Bronchial epithelial cell (primary cell): ENCODE measurements at places on chromosomes 6 and 20.

DNA sequence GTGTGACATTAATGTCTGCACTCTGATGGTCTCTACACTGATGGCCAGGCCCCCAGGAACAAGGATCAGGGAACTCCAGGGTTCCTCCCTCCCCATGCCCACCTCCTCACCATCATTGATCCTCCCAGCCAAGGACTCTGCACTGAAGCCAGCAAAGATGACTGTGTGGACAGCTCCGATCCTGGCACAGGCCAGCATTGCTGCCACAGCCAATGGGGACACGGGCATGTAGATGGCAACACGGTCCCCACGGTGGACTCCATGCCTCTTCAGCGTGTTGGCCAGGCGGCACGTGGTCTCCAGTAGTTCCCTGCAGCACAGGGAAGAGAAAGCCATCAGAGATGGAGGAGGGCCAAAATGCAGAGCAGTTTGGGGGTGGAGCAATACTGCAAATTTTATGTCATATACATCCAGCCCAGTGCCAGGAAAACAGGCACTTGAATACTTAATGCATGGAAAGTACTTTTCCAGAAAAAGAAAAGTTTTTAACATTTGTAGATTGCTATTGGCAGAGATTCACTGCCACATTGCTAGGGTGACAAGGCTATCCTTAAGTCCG is 27.2 kb downstream of the ACSS1 start:
- no peak for DNase-seq

DNA sequence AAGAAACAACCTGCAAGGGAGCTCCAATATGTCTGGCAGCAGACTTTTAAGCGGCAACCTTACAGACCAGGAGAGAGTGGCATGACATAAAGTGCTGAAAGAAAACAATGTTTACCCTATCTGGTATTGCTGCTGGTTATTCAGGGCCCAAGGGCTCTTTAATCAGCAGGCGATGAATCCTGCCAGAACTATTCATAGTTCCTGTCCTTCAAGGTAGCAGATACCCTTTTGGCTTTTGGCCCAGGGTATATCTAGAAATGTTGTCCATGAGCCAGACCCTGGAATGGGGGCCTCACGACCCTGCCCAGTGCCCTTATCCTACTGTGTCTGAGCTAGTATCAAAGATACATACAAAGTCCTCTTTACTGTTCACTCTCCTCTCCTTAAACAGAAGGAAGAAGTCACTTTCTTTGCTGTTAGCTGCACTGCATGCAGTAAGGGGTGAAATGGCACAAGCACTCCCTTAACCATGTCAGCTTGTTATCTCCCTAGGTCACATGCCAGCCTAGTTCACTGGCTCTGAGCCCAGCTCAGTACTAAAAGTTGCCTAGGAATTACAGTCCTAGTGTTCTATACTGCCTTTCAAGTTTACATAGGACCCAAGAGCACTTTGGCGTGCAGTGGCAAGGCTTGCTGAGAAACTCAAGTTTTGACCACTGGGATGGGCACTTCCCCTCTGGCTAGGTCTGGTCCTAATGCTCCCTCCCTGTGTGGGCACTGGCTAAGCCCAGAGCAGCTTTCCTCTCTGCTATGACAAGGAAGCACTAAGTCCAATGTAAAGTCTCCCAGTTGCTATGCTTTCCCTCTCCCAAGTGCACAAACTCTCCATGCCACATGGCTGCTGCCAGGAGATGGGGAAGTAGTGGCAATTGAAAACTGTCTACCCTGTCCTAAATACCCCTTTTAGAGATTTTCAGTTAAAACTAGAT is 122.0 kb downstream of the HTR1B start:
- DNase-seq: peak; percentile 11

- DNase-seq: no peak
Measured at GRCh38 chr20:41444821-41445220, 78.2 kb upstream of the EMILIN3 start.

- DNase-seq: peak; percentile 62
Measured at GRCh38 chr6:113936093-113936934, 34.6 kb downstream of the HDAC2 start.

DNA sequence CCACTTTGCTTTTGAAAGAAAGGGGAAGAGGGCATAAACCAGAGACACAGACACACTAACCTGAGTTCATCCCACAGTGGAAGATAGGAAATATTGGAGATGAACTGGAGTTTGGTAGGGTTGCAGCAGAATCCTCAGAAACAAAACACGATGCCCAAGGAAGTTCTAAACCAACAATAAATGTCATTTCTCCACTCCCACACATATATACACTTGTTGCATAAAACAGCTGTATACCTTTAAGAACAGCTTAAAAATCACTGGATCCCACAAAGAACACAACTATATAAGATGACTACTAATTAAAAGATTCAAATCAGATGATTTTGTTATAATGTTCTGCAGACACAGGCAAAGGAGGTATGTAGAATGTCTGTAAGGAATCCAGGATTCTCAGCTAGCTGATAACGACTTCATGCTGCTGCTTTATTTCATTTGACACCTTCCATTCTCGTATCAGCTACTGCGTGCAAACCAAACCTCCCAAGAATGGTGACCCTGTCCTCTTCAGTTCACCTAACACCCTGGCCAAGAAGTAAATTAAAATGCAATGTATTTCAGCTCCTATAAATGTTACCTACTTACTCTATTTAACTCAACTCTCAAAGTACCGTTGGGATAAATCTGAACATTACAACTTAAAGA is 14.3 kb downstream of the KIF13A start:
- DNase-seq: no peak

DNA sequence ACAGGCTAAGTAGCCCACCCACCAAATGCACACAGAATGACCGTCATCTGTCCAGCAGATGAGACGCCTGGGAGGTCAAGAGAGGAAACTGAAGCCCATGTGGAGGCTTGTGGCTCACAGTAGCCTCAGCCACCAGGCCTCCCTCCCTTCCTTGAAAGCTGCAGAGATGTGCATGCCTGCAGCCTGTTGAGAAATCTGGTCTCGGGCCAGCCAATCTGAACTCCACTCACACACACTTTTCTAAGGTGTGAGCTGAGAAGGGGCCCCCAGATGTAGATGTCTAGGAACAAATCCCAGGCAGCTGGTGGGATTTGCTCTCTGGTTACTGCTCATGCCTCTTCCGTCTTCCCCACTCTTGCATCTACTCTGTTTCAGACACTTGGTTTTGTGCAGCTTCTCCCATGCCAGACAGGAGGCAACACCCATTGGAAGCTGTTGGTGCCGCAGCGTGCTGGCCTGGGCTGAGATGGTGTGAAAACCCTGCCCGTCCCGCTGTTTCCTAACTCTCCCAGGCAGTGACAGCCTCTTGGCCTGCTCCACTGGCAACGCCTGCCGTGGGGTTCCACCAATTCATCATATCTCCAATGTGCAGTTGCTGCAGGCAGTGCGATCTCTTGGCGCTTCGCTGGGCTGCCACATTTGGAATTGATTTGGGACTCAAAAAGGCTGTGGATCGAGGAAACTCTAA is 24.1 kb upstream of the PAX1 start:
- no peak for DNase-seq

GRCh38 chr6:154928325-154928922 is 66.7 kb upstream of the TIAM2 start:
- peak; percentile 47 for DNase-seq
